OCI-LY7 (cell line): ENCODE measurements at places on chromosomes 3 and 15.

DNA sequence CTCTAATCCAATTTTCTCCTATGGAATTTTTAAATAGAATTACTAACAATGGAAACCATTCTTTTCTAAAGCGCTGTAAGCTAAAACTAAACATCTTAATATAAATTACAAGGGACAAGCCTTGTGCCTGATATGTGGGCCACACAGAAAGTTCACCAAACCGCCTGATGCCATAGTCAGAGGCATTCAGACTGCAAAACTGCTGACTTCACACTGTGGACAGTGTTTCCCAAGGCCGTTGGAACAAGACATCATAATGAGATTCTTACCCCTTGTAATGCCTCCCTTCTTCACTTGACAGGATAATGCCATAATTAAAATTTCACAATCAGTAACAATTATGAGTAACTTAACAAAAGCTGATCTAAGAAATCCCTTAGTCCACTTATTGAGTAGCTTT is 14.9 kb downstream of the SH3GL3 start:
- no peak for DNase-seq

- no peak for DNase-seq
These were observed 22.0 kb upstream of the ZCWPW2 start for GRCh38 chr3:28326458-28326926.

DNA sequence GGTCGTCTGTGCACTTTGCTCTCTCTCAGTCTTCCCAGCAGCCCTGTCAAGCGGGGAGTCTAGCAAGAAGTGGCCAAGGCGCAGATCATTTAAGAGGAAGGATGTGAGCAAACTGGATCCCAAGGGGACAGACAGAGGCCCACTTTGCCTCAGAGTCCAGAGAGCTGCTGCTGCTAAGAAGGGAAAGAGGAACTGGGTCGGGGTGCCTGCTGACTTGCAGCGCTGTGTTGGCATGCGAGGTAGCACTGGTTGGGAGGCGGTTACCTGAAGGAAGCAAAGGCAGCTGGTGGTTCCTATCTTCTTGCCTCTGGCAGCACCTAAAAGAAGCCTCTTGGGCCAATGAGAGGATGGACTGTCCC is 28.1 kb downstream of the SMAD3 start:
- peak; percentile 94 for DNase-seq

DNA sequence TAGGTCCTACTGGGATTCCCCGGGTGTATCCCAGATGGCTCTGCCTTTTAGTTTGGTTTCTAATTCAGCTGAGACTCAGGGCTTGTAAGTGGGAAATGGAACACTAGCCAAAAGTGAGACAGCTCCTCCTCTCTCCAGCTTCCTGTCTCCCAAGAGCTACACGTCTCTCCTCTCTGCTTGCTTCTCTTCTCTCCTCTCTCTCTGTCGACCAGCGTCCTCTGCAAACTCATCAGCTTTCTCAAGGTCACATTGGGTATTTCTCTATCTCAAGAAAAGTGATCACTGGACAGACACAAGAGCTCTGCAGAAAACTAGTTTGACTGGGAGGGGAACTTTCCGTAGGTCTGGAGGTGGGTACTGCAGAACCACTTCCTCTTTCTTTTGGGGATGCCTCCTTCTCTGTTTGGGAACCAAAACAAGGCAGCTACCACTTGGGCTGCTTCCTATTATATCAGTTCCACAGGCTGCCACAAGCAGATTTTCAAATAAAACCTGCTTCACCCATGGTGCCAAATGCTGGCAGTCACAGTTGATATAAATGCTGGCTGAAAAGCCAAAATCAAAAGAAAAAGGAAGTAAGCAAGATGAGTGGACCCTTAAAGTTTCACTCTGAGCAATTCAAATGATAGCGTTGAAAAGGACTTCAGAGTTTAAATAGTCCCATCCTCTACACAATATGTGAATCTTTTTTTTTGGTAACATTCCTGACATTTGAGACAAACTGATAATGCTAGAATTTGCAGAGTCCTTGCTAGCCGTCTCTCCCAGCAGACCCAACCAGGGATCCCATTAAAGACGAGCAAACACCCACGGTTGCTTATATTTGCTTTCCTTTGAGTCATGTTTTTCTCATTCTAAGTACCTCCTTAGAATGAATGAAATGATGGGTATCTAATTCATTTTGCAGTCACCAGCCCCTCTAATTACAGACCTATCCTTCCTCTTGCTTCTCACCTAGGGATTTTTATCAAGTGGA is 7.2 kb upstream of the DYNC1LI1 start:
- peak; percentile 58 for DNase-seq

- peak; percentile 30 for DNase-seq
These were observed 618 bp downstream of the PARL start for GRCh38 chr3:183884097-183884426.

DNA sequence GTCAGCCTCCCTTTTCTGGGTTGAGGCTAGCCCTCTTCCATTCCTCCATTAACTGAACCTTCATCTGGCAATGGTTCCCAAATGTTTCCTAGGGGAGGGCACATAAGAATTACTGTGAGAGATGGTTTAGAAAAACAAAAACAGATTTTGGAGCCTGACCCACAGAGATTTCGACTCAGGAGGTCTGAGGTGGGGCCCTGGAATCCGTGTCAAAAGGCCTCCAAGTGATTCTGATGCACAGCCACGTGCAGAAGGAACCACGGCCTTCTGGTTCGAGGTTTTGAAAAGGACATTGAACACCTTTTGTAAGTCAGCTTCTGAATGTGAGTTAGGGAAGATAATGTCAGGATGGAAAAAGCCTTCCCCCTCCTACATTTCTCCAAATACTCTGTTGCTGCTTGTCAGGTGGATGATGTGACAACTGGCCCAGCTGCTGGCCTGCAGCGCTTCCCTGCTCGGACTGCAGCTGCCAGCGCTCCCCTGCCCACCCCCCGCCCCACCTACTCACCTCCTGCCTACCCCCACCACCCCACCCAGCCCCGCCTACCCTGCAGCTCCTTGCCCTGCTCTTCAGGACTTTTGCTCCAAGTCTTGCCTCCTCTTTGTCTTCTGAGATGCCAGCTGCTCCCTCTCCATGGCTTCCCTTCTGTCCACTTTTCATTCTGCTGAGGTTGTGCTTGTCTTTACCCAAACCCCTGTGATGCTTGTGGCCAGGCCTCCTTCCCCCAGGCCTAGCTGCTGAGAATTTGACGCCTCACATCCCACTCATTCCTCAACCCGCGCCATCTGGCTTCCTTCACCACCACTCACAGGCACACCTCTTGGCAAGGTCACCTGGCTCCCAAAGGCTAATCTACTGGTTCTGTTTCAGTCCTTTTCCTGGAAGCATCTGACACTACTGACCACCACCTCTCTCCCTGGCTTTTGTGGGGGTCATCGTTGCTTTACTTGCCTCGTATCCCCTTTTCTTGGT is 6.6 kb downstream of the EHD4 start:
- no peak for DNase-seq

- DNase-seq, result no peak
These were observed 106.3 kb upstream of the DLG1 start for GRCh38 chr3:197404754-197405153.

GRCh38 chr15:66216806-66217205 is 36.7 kb downstream of the MEGF11 start:
- no peak for DNase-seq

DNA sequence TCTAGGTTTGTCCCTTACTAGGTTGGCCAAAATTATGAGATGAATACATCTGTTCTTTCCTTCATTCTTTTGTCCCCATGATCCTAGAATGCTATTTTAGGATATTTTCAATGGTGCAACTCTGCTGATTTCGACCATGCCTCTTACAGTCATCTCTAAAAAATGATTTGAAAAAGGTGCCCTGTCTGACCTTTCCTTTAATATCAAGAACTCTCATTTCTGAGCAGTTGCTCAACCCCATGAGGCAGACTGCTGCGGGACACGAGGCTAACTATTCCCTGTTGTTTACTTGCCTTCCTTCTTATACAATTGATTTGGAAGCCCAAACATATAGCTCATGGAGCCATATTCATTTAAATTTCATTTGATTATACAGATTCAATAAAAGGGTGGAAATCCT is 14.6 kb downstream of the PLSCR2 start:
- DNase-seq, result no peak

GRCh38 chr3:43855674-43856299 is 165.0 kb downstream of the ABHD5 start:
- DNase-seq, result peak; percentile 80

DNA sequence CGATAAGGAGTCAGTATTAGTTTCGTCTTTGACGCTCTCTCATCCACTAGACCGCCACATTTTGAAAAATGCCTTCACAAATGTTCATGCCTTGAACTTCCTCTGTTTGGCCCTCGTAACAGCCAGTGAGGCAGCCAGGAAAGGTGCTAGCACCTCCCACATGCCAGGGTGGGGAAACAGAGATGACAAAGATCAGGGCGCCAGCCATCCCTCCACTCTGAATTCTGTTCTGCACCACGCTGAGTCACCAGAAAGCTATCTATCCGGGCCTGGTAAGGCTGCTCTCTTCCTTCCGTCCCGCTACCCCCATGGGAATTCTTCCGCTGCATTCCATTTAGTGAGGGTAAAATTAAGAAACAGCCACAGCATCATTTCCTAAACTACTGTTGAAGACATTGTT is 31.3 kb upstream of the BCL2L10 start:
- DNase-seq, result no peak

GRCh38 chr3:181725131-181725731 is 13.5 kb downstream of the SOX2 start:
- DNase-seq, result no peak

- DNase-seq, result no peak
These were observed 656.7 kb upstream of the CCDC54 start for GRCh38 chr3:106720510-106720909.

- no peak for DNase-seq
These were observed 196.5 kb downstream of the UBE3A start for GRCh38 chr15:25242166-25242879.
